ENCODE measurements at places on chromosomes 3 and 15. TPM values are rescaled to one million over a fixed set of nuclear protein-coding genes. Genes with fewer than 3 reads are reported as not detected.

DNA sequence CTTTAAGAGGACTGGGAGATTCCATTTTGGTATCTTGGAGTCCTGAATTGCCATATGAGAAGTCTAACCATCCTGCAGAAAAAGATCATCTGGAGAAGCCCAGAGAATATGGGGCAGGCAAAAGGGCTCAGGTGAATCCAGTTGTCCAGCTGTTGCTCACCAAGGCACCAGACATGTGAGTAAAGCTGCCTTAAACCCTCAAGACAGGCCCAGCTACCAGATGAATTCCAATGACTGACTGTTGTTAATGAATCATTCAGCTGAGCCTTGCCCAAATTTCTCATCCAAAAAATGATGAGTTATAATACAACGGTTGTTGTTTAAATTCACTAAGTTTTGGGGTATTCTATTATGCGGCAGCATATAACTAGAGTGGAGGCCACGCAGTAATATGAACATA is 22.0 kb upstream of the NANOGP8 start:
- no peaks in the 10 kb centered on the region for H3K4me1 ChIP-seq
- no peaks in the 10 kb centered on the region for H3K27me3 ChIP-seq
- H3K36me3 ChIP-seq, result no peaks in the 10 kb centered on the region
- H3K27ac ChIP-seq, result no peak overlapping the region
- no peak overlapping the region for H3K4me3 ChIP-seq

DNA sequence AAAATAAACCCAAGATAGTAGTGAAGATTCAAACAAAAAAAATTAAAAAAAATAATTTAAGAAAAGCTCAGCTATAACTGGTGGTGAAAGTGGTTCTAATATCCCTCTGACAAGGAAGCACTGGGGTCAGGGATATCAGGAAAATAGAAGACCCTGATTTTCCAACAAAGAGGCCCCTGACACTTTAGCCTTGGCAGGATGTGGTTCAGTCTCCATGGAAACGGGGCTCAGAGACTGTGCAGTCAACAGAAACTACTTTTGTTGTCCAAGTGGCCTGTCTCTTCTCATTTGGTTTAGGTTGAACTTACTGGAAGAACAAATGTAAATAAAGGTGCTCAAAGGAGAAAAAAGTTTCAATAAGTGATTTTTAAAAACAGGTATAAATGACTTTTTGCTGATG is 27.2 kb downstream of the INTS14 start:
- no peak overlapping the region for H3K4me3 ChIP-seq
- no peaks in the 10 kb centered on the region for H3K36me3 ChIP-seq
- H3K27ac ChIP-seq, result no peak overlapping the region
- no peaks in the 10 kb centered on the region for H3K4me1 ChIP-seq
- no peak for DNase-seq

DNA sequence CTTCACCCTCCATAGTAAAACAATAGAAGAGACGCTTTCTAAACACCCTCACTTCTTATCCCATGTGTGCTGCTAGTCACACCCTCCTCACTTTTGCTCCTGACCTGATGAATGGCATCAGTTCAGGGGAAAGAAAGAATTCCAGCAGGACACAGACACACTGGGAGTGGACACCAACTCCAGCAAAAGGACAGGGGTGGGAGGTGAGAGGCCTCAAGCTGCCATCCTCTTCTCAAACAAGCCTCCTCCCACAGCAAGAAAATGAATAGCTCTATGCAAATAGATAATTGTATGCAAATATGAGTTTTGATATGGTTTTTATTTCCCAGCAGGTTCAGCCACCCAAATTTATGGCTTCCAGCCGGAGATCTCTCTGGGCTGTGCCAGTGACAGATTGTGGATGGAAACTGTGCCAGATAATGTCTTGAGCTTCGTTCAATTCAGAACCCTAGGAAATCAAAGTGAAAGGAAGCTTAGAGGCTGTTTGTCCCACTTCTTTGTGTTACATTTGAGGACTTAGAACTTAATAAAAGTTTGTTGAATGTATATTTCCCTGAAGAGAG is 209.3 kb upstream of the PPP2R3A start:
- no peak for DNase-seq
- H3K27me3 ChIP-seq, result no peaks in the 10 kb centered on the region
- H3K36me3 ChIP-seq, result no peaks in the 10 kb centered on the region
- no peaks in the 10 kb centered on the region for H3K4me1 ChIP-seq
- H3K27ac ChIP-seq, result no peak overlapping the region

DNA sequence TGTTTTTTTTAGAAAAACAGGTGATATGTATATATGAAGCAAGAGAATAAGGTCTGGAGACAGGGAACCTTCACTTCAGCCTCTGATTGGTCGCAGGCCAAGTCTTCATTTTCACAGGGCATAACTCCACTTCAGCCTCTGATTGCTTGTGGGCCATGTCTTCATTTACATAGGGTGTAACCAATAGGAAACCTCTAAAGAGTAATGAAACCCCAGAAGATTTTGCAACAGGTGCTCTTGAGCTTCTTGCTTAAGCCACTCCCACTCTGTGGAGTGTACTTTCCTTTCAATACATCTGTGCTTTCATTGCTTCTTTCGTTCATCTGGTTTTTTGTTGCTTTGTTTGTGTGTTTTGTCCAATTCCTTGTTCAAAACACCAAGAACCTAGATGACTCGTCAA is 22.6 kb upstream of the SCG3 start:
- H3K4me3 ChIP-seq, result no peak overlapping the region
- DNase-seq, result no peak
- no peaks in the 10 kb centered on the region for H3K4me1 ChIP-seq
- no peaks in the 10 kb centered on the region for H3K36me3 ChIP-seq
- no peaks in the 10 kb centered on the region for H3K27me3 ChIP-seq

The PAQR9 gene
- not detected for total RNA-seq

The PLSCR2 gene
- total RNA-seq, result not detected

GRCh38 chr3:11059090-11059798 is 66.7 kb downstream of the SLC6A1 start:
- no peak overlapping the region for H3K27ac ChIP-seq
- no peaks in the 10 kb centered on the region for H3K4me1 ChIP-seq
- peak; percentile 44 for DNase-seq
- H3K36me3 ChIP-seq, result no peaks in the 10 kb centered on the region
- peaks cover 7% of the 10 kb centered on the region for H3K27me3 ChIP-seq
- H3K4me3 ChIP-seq, result no peak overlapping the region

GRCh38 chr3:177037241-177037640 is 160.0 kb downstream of the TBL1XR1 start:
- H3K27me3 ChIP-seq, result no peaks in the 10 kb centered on the region
- H3K27ac ChIP-seq, result no peak overlapping the region
- H3K36me3 ChIP-seq, result peaks cover 27% of the 10 kb centered on the region

The RMDN3 gene
- 49.8 TPM for total RNA-seq

The ST3GAL6 gene
- total RNA-seq, result 10.9 TPM

DNA sequence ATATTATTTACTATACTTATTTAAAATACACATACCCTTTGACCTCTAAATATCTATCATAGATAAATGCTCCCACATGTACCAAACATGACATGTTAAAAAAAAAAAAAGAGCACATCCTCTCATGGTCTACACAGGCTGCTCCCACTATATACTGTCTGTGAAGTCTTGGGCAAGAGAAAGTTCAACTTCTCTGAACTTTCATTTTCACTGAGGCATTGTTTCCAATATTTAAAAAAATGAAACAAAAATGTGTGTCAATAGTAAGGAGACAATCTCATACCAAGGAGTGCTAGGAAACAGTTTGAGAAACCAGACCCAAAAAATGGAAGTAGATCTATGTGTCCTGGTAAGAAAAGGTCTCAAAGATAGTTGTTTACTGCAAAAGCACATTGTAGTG is 29.3 kb downstream of the SLC4A7 start:
- H3K4me1 ChIP-seq, result no peaks in the 10 kb centered on the region
- no peaks in the 10 kb centered on the region for H3K27me3 ChIP-seq
- no peaks in the 10 kb centered on the region for H3K36me3 ChIP-seq
- DNase-seq, result no peak

- H3K36me3 ChIP-seq, result no peaks in the 10 kb centered on the region
- H3K4me3 ChIP-seq, result no peak overlapping the region
- no peak for DNase-seq
- H3K4me1 ChIP-seq, result peaks cover 17% of the 10 kb centered on the region
- H3K27me3 ChIP-seq, result no peaks in the 10 kb centered on the region
Measured at GRCh38 chr3:129449279-129450115, 9.5 kb downstream of the IFT122 start.

DNA sequence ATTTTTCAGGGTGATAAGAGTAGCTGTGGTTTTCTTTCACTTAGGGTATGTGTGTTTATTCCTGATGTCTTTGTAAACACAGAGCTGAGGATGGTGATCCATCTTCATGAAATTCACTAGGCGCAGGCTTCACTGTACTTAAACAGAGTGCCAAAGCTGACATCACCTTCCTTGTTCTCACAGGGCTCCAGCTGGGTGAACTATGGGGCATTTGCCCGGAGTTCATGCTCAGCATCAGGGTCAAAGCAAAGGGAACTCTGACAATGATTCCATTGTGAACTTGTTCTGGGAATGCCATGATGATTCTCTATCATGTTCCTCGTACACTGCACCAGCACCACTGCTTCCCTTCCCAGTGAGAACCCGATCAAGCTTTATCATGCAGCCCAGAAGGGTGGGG is 184.8 kb upstream of the P2RY1 start:
- no peaks in the 10 kb centered on the region for H3K27me3 ChIP-seq
- DNase-seq, result no peak
- H3K4me1 ChIP-seq, result no peaks in the 10 kb centered on the region

GRCh38 chr3:128794067-128794768 is 68.2 kb downstream of the RAB7A start:
- no peaks in the 10 kb centered on the region for H3K27me3 ChIP-seq
- H3K27ac ChIP-seq, result no peak overlapping the region
- DNase-seq, result peak; percentile 43
- peaks cover 25% of the 10 kb centered on the region for H3K36me3 ChIP-seq

DNA sequence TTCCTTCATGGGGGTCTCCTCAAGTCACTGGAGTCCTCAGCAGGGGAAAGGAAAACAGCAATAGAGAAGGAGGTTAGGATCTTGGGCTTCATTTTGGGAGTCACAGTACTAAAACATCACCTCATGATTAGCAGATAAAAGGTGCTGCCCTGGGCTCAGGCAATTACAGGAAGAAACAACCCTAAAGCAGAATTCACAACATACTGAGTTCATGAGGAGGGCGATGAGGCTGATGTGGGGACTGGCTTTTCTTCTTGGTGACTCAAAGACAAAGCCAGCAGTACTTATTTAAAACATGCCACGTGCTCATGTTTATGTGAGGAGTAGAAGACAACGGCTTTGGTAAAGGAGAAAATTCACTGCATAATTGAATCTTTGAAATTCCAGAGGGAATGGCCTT is 822.3 kb upstream of the CFAP20DC start:
- no peaks in the 10 kb centered on the region for H3K4me1 ChIP-seq
- H3K27ac ChIP-seq, result no peak overlapping the region
- DNase-seq, result no peak
- H3K4me3 ChIP-seq, result no peak overlapping the region
- H3K27me3 ChIP-seq, result no peaks in the 10 kb centered on the region

DNA sequence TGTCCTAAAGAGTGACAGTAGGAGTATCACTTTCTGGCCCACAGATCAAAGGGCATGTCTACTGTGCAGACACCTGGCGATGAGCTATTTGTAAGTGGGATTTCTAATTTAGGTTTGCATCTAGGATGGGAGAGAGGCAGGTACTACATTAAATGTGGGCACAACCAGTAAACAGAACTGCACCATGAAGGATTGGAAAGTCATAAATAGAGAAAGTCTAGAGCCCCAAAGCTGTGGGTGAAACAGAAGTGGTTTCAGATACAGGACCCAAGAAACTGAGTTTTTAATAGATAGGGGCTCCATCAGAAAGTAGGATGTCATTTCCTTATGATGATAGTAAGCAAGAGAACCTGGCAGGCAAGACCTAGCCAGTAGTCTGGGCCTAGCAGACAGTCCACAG is 35.2 kb upstream of the SPPL2A start:
- H3K36me3 ChIP-seq, result no peaks in the 10 kb centered on the region
- no peaks in the 10 kb centered on the region for H3K27me3 ChIP-seq
- no peaks in the 10 kb centered on the region for H3K4me1 ChIP-seq
- H3K4me3 ChIP-seq, result no peak overlapping the region

DNA sequence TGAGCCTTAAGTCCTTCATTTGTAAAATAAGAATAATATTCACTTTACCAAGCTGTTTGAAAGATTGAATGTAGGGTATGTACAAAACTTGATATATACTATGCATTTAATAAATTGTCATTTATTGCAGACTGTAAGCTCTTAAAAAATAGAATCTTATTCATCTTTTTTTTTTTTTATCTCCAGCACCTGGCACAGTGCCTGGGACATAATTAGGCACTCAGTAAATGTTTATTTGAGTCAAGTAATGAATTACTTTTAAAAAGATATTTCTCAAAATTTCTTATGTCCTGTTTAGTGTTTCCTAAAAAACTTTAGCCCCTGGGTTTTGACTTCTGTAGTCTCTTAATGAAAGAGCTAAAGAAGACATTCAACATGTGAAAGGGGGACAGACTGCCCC is 71.7 kb downstream of the TOP2B start:
- H3K36me3 ChIP-seq, result no peaks in the 10 kb centered on the region
- no peaks in the 10 kb centered on the region for H3K27me3 ChIP-seq
- peaks cover 48% of the 10 kb centered on the region for H3K4me1 ChIP-seq
- no peak for DNase-seq
- H3K27ac ChIP-seq, result no peak overlapping the region

GRCh38 chr3:127612966-127613365 is 14.8 kb downstream of the MCM2 start:
- H3K4me3 ChIP-seq, result no peak overlapping the region
- no peaks in the 10 kb centered on the region for H3K27me3 ChIP-seq
- DNase-seq, result no peak
- no peaks in the 10 kb centered on the region for H3K36me3 ChIP-seq

- no peaks in the 10 kb centered on the region for H3K27me3 ChIP-seq
- DNase-seq, result no peak
Measured at GRCh38 chr3:196697270-196697669, 14.8 kb downstream of the CEP19 start.

- no peak overlapping the region for H3K27ac ChIP-seq
- no peak for DNase-seq
- H3K27me3 ChIP-seq, result no peaks in the 10 kb centered on the region
- peaks cover 41% of the 10 kb centered on the region for H3K4me1 ChIP-seq
Measured at GRCh38 chr15:66760097-66760967, 58.3 kb downstream of the SMAD6 start.

DNA sequence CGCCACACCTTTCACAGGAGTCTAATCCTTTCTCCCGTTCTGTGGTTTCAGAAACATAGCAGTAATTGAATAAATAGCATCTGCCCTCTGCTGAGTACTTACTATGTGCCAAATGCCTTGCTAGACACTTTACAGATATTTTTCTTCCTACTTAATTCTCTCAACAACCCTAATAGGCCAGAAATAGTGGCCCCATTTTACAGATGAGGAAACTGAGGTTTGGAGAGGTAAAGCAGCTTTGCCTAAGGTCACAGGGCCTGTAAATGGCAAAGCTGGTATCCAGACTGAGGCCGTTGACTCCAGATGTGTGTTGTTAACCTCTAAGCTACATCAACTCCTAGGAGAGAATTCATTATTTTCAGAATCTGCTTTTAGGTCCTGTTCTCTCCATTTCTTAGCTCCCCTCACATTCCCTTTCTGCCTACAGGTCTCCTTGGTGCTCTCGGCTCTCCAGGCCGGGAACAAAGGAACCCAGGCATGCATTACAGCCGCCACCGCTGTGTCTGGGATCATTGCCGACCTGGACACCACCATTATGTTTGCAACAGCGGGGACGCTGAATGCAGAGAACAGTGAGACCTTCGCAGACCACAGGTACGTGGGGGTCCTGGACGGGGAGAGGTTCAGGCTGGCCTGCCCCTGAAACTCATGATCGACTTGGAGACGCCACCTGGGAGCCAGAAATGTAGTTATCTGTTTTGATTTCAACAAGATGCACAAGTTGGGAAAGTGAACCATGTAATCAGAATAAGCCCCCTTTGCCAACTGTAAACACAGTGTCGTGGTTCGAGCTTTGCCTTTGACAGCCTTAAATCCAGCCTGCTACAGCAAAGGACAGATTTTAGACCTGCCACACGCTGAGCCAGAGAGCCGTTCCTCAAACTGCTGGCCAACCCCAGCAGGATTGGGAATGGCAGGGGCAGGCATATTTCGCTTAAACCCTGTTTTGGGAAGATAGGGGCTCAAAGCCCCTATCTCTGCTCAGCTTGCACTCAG is 246.5 kb upstream of the TPM1 start:
- DNase-seq, result no peak
- H3K27me3 ChIP-seq, result no peaks in the 10 kb centered on the region

Data from adrenal gland (tissue), 19 donors.